ENCODE measurements at places on chromosomes 7 and 10.

DNA sequence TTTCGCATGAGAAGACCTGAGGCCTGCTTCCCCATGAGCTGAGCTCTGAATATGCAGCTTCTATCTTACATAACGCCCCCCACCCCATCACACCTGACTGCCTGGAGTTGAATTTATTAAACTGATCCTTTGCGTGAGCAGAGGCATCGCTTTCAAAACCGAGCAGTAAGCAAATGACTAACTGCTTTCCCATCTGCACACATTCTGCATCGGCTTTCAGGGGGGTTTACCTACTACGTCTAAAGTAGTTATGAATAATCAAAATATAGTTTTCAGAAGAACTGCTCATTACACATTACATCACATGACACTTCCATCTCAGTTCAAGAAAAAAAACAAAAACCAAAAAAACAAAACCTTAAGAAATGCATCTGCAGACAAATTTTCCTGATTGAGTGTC is 54.7 kb upstream of the EGR2 start:
- no peak for DNase-seq

DNA sequence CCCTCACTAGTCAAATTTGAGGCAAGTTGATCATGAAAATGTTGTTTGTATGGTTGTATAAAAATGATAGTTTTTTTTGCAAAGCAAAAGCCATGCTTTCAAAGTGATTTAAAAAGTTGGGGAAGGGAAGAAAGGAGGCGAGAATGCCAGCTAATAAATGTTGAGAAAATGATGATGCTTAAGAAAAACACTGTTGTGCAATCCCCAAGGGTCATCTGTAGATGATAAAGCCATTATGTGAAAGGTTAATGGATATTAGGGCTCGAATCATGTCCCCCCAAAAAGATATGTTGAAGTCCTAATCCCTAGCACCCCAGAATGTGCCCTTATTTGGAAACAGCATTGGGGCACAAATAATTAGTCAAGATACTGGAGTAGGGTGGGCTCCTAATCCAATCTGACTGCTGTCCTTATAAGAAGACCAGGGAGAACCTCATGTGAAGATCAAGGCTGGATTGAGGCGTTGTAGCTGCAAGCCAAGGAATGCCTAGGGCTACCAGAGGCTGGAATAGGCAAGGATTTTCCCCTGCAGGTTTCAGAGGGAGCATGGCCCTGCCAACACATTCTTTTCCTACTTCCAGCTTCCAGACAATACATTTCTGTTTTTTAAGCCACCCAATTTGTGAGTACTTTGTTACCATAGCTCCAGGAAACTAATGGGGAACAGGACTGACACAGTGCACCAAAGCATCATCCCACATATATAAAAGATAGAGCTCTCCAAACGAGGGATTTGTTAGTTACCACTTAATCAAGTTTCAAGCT is 35.4 kb upstream of the MKLN1 start:
- DNase-seq, result no peak

- no peak for DNase-seq
These were observed 11.9 kb downstream of the TMEM106B start for GRCh38 chr7:12222889-12223579.

GRCh38 chr7:5214236-5214635 is 24.2 kb downstream of the WIPI2 start:
- DNase-seq, result no peak

DNA sequence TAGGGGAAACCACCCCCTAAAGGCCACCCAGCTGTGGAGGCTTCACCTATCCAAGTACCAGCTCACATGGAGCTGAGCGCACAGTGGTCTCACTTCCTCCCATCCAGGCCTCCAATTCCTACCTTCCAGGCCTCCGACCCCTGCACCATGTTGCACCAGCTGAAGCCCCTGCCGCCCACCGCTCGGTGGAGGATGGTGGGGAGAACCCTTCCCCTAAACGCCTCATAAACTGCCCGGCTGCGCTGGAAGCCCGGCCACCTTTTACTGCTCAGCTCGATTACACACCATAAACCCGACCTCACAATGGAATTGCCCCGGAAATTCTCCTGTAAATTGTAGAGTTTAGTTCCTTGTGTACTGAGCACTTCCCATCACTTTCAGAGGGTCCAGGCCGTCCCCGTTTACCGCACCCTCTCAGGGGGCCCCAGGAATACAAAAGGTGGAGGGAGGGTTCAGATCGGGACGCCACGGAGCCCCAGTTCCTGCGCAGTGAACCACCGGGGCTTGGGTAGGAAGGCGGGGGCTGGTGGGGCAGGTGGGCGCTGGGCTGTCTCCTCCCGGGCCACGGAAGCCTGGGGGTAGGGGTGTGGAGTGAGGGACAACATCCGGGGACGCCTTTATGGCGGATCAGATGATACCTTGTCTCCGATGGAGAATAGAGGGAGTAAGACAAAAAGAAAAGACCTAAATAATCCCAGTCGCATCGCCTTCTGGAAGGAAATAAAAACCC is 1.4 kb upstream of the HOXA7 start:
- no peak for DNase-seq

DNA sequence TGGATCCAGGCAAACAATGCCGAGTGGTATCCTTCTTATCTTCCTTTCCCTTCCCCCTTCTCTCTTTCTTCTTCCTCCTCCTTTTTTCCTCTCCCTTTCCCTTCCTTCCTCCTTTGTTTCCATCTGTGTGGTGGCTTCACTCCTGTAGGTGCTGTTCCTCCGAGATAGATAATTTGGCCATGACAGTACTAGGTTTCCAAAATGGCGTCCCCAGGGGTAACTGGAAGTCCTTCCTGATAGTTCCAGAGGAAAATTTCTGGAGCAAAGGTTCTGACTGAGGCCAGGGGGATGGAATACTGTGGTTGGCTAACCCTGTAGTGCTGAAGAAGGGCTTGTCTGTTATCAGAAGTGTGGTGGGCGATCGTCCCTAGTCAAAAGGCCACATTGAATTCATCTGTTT is 52.5 kb upstream of the CCDC6 start:
- DNase-seq, result no peak

GRCh38 chr7:135170274-135170997 is at the start of gene CYREN:
TSS of gene CYREN (minus strand) at chr7:135170707. CDS start at chr7:135168922, 1,785 bp downstream.
- DNase-seq, result peak; percentile 91

DNA sequence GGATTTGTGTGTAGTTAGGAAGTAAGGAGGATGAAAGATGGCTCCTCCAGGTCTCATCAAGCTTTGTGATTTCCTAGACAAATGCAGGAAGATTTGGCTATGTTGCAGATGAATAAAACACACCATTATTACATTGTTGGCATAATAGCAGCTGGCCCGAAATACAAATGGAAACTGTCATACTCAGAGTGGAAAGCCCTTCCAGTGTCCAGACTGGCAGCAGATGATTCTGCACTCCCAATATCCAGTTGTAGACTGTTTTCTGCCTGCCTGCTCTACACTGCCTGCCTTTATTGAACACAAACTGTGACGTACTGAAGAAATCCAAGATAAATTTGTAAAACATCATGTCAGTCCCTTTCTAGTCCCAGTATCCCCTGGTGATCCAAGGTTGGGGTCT is 99.7 kb upstream of the FZD1 start:
- no peak for DNase-seq

DNA sequence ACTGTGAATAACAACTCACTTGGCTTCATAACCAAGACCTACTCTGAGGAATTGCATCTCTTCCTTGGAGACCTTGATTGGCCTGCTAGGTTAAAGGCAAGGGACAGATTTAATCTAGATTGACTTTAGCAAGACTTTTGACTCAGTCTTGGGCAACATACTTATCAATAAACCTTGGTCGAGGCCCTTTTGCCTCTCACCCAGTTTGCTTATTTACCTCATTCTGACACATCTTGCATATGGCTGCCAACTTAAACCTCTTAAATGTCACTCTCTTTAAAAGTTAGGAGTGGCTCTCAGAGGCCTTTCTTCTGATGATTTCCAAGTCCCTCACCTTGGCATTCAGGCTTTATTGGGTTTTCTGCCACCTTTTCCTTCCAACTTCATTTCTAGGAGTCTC is 124.5 kb downstream of the BAMBI start:
- no peak for DNase-seq

DNA sequence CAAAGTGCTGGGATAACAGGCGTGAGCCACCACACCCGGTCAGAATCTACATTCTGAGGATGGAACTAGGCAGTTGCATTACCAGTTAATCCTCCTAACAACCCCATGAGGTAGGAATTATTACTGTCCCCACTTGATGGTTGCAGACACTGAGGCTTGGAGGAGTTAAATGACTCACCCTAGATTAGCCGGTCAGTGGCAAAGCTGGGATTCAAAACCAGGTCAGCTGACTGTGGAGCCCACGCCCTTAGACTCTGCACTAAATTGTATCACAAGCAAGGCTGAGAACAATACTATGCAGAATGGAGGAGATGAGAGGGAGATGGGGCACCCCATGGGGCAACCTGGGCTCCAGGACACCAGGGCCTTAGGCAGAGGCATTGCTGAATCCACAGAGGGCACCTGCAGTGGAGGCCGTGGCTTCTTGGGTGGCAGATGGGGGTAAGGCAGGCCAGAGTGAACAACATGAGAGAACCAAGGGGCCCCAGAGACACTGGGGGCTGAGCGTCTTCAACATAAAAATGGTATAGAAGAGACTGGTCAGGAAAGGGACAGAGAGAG is 723.4 kb downstream of the PARD3 start:
- DNase-seq, result no peak

DNA sequence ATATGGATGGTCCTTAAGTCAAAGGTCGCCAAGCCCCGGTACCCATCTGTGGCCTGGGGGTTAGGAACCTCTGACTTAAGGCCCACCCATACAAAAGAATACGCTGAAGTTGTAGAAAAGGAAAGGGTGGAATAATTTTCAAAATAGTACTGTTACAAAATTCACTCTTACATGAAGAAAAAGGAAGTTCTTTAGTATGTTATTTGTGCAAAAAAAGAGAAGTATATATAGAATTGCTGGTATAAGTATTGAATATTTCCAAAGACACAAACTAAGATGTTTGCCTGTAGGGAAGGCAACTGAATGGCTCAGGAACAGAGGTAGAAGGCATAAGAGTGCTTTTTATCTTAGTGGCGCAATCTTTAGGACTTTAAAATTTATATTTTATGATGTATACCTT is 78.7 kb downstream of the PRLHR start:
- DNase-seq, result no peak

All from fibroblast of the conjunctiva (primary cell).